Activated T-cell treated with anti-CD3 and anti-CD28 coated beads, Interleukin-2, amount 50 U/mL, for 4 hours (primary cell): ENCODE measurements at places on chromosomes 1 and 21. TPM values are rescaled to one million over a fixed set of nuclear protein-coding genes. Genes with fewer than 3 reads are reported as not detected.

Gene PTGER3
- total RNA-seq, result 0.14 TPM

Gene PCSK9
- total RNA-seq, result 0.08 TPM

Gene BMP8B
- total RNA-seq, result 0.30 TPM

Gene MOV10
- total RNA-seq, result 24.6 TPM

Gene FLG2
- not detected for total RNA-seq

Gene SKI
- 43.8 TPM for total RNA-seq

Gene TMEM82
- not detected for total RNA-seq

Gene BRDT
- not detected for total RNA-seq

Gene ADGRB2
- 0.18 TPM for total RNA-seq

Gene MROH7
- 0.08 TPM for total RNA-seq

Gene LAMC2
- not detected for total RNA-seq
